Prostate gland (tissue), 2 donors: ENCODE measurements at places on chromosomes 5 and 9. TPM values are rescaled to one million over a fixed set of nuclear protein-coding genes. Genes with fewer than 3 reads are reported as not detected.

- DNase-seq = peak; percentile 59
- peaks cover 2% of the 10 kb centered on the region for H3K4me1 ChIP-seq
- no peak overlapping the region for H3K27ac ChIP-seq
- H3K36me3 ChIP-seq = no peaks in the 10 kb centered on the region
- H3K27me3 ChIP-seq = no peaks in the 10 kb centered on the region
- no peak overlapping the region for H3K4me3 ChIP-seq
Measured at GRCh38 chr9:88593537-88594185, 58.7 kb downstream of the NXNL2 start.

DNA sequence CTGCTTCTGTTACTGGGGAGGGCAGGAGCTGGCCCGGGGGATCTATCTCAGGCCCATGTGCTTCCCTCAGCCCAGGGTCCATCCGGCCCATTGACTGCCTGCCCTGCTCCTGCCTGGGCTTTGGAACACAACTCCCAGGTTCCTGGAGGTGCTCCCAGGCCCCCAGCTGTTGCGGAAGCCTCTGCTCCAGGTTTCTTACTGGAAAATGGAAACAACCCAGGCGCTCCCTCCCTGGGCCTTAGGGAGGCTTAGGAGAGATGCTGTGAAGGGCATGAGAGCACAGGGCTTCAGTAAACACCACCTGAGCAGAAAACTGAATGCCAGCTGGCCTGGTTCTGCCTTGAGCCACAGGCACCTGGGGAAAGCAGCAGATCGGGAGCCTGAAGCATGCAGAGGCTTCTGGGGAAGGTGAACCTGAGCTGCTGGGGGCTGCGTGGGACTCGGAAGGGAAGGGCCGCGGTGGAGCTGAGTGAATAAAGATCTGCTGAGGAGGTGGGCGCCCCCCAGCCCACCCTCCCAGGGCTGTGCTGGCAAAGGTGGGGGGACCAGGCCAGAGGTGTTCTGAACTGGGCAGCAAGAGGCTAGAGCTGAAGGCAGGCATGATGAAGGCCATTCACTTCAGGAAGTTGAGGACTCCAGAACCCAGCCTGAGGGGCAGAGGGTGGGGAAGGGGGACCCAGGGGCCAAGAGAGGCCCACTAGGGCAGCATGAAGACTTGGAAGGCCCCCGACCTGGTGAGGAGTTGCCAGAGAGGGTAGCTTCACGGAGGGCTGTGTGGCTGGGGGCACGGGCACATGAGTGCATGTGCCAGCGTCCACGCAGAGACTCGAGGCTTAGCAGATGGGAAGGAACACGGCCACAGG lies 64.8 kb downstream of the SHB start:
- DNase-seq = no peak
- H3K27me3 ChIP-seq = no peaks in the 10 kb centered on the region
- no peaks in the 10 kb centered on the region for H3K36me3 ChIP-seq
- no peak overlapping the region for H3K27ac ChIP-seq
- H3K4me3 ChIP-seq = no peak overlapping the region

- peaks cover 14% of the 10 kb centered on the region for H3K4me1 ChIP-seq
- DNase-seq = no peak
- H3K36me3 ChIP-seq = no peaks in the 10 kb centered on the region
- H3K27ac ChIP-seq = no peak overlapping the region
- no peak overlapping the region for H3K4me3 ChIP-seq
Measured at GRCh38 chr5:14669975-14670374, 5.5 kb downstream of the OTULIN start.

DNA sequence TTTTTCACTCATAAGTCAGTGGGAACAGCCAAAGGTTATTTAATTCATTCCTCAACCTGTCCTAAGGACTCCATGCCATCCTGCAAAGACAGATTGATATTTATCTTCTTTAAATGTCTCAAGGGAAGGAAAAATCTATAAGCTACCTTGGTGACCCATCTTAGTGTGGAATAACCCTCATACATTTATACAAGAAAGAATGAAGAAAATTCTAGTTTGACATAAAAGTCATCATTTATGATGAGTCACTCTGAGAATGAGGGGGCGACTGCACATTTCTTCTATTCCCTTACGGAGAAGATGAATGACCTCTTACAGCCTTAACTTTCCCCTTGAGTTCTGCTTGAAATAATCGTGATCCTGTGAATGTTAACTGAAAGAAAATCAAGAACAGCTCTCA lies 26.8 kb upstream of the NUDT12 start:
- no peaks in the 10 kb centered on the region for H3K27me3 ChIP-seq
- no peaks in the 10 kb centered on the region for H3K36me3 ChIP-seq
- H3K4me1 ChIP-seq = no peaks in the 10 kb centered on the region
- no peak for DNase-seq

GRCh38 chr5:179318221-179318955 lies 26.9 kb downstream of the ADAMTS2 start:
- H3K36me3 ChIP-seq = no peaks in the 10 kb centered on the region
- no peaks in the 10 kb centered on the region for H3K27me3 ChIP-seq
- no peak overlapping the region for H3K4me3 ChIP-seq

DNA sequence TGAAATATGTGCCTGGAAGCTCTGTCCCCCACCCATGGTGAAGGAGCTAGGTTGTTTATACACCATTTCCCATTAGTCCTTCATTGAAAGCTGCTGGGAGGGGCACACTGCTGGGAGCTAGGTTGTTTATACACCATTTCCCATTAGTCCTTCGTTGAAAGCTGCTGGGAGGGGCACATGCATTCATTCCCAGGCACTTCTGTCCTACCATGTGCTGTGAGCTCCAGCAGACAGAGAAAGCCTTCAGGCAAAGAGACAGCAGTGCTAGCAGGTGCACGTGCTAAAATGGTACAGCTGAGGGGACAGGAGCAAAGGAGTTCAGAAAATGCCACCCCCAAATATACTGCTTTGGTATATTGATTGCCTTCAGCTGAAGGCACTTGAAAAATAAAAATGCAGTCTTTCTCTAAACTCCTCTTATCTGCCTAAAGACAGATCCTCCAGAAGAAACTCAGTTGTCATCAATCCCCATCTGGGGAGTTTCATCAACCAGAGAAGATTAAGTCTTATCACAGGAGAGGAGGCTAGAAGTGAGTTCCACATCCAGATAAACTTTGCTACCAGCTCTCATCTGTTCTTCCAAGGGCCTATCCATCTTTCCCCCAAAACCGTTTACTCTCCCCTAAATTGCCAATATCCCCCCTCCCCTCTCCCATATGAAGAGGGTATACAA lies 27.7 kb upstream of the DAPK1 start:
- H3K36me3 ChIP-seq = no peaks in the 10 kb centered on the region
- no peak for DNase-seq
- H3K4me3 ChIP-seq = no peak overlapping the region
- H3K4me1 ChIP-seq = no peaks in the 10 kb centered on the region
- no peak overlapping the region for H3K27ac ChIP-seq

DNA sequence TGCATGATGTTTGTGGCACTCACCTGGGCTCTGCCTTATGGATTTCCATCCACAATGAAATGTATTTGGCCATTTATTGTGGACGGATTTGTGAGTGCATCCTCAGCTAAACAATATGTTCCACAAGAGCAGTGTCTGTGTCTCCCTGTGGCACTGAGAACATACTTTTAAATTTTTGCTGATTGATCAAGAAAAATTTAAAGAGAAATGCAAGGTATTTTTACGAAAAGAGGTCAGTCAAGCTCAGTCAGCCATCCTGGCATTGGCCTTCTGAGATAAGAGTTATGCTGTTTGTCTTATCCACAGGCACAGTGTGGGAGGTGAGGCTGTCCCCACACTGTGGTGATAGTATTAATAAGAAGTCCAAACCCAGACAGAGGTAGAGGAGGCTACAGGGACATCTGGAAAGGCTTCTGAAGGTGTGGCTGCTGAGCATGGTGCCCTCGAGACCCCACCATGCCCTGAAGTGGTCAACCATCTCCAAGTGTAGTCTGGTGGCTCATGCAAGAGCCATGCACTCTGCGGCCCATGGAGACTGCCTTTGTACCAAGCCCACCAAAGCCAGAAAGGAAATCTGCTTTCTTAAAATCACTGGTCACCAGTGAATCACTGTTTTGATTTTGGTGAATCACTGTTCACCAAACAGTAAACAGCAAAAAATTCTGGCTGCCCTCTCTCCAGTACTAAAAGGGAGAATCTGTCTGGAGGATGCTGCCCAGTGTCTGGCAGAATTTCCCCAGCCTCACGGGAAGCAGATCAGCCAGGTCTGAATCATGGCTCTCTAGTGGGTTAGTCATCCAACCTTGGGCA lies 28.8 kb downstream of the SPOCK1 start:
- H3K27ac ChIP-seq = no peak overlapping the region
- no peaks in the 10 kb centered on the region for H3K36me3 ChIP-seq
- DNase-seq = no peak
- H3K4me1 ChIP-seq = no peaks in the 10 kb centered on the region
- H3K4me3 ChIP-seq = no peak overlapping the region

DNA sequence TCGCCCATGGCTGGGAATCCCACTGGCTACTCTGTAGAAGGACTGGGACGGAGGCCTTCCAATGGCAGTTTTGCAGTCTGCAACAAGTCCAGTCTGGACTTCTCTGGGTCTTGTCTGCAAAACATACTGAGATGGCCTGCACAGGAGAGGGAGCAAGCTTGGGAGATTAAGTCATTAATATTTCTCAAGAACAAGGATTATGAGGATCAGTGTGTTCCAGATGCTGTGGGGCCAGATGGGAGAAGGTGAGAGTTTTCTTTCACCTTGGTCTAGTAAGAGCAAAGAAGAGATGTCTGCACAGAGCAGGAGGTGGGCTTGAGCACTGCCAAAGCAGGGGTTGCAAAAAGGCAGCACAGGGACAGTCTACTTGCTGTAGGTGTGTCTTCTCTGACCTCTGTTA lies at the start of gene PDE6A:
Gene PDE6A, minus strand, starts transcription at position 128 of the 400 bp plus-strand sequence. Its CDS starts 120 bp downstream, at position 8.
- DNase-seq = no peak
- H3K4me1 ChIP-seq = peaks cover 24% of the 10 kb centered on the region

DNA sequence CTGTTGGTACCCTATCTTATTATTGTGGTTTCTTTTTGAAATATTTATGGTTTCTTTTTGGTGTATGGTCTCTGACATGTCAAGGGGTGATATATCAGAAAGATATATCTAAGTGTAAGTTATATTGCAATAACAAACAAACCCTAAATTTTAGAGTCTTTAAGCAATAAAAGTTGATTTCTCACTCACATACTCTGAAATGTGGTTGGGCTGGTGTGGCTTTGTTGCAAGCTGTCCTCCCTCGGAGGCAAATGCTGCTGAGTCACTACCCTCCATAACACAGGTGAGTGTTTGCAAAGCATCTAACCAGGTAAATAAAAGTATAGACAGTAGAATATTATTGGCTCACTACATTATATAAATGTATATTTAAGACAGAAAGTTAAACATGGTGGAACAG lies 253.2 kb downstream of the CDH18 start:
- H3K27ac ChIP-seq = no peak overlapping the region
- no peaks in the 10 kb centered on the region for H3K36me3 ChIP-seq
- no peak for DNase-seq
- no peaks in the 10 kb centered on the region for H3K27me3 ChIP-seq
- no peak overlapping the region for H3K4me3 ChIP-seq

DNA sequence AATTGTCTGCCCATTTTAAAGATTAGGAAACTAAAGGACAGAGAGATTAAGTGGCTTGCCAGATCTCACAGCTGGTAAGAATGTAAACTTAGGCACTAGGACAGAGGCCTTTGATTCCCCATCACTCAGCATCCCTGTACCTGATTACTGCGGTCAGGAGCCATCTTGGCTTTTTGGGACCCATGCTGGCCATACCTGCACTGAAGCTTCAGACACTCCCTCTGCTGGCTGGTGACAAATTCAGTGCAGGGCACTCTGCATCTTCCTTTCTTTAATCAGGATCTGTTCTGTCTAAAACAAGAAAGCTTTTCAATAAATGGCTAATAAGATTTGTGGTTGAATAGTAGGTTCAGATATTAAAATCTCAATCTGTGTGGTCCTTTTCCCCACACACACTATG lies 215.5 kb upstream of the RORB start:
- H3K27ac ChIP-seq = no peak overlapping the region
- no peaks in the 10 kb centered on the region for H3K27me3 ChIP-seq
- H3K36me3 ChIP-seq = no peaks in the 10 kb centered on the region
- no peaks in the 10 kb centered on the region for H3K4me1 ChIP-seq
- no peak overlapping the region for H3K4me3 ChIP-seq

DNA sequence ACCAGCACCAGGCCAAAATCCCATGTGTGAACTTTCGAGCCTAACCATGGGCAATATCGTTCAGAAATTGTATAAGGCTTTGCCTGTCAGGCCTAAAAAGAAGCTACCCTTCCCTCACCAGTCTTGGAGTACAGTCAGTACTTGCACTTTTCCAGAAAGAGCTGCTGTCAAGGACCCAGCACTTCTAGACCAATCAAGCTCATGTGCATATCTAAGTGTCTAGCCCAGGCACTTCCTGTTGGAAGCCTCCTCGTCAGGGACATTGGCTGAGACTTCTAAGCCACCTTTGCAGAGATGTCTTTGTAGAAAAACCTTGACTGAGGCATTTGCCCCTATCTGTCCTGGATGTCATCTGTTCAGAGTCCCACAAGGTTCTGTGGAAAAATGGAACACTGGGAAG lies 1930.5 kb downstream of the EFNA5 start:
- no peaks in the 10 kb centered on the region for H3K36me3 ChIP-seq
- H3K27ac ChIP-seq = no peak overlapping the region
- no peaks in the 10 kb centered on the region for H3K27me3 ChIP-seq
- H3K4me3 ChIP-seq = no peak overlapping the region
- no peak for DNase-seq
- H3K4me1 ChIP-seq = no peaks in the 10 kb centered on the region

DNA sequence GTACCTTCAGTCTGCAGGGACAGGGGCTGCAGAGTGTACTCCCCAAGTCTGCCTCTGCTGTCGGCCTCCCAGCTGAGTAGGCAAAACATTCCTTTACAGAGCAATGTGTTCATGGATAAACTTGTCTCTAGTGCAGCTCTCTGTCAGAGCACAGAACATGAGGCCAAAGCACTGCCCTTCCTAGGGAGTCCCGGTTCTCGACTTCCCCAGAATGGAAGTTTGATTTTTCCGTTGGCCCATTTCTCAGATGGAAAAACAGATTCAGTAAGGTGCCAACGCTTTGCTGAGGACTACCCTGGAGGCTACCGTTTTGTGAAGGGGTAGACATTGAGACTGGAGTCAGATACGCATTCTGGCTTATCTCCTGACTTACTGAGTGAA lies 422 bp upstream of the TRIM32 start:
- no peaks in the 10 kb centered on the region for H3K36me3 ChIP-seq
- H3K4me3 ChIP-seq = peak overlapping the region; percentile 58
- no peak for DNase-seq
- no peaks in the 10 kb centered on the region for H3K27me3 ChIP-seq
- no peak overlapping the region for H3K27ac ChIP-seq

DNA sequence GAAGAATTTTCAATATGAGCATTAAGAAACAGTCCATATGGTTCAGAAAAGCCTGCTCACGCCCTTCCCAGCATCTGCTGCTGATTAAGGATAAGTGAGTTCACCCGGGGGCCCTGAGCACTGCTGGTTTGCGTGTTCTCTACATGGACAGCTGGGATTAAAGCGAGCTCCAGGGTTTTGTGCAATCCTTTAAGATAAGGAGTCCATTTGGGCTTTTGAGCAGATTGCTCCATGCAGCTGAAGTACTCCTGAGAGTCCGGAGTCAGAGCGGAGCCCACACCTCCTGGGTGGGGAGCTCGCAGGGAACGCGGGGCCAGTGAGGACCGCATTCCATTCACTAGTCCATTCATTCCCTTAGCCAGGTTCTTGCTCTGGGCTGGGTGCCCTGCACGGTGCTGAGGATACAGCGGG lies 149.3 kb upstream of the COL5A1 start:
- H3K27me3 ChIP-seq = no peaks in the 10 kb centered on the region
- no peaks in the 10 kb centered on the region for H3K4me1 ChIP-seq
- DNase-seq = no peak
- H3K27ac ChIP-seq = no peak overlapping the region
- H3K4me3 ChIP-seq = no peak overlapping the region

SLC36A3 gene
- total RNA-seq = 0.28 TPM

AIF1L gene
- 18.4 TPM for total RNA-seq

SPATA31C1 gene
- total RNA-seq = 0.97 TPM

SEMA5A gene
- total RNA-seq = 4.5 TPM

COL15A1 gene
- total RNA-seq = 10.3 TPM

SLC45A2 gene
- not detected for total RNA-seq

HTR1A gene
- total RNA-seq = not detected
